ENCODE measurements at places on chromosomes 4 and X. TPM values are rescaled to one million over a fixed set of nuclear protein-coding genes. Genes with fewer than 3 reads are reported as not detected.

GRCh38 chr4:108683479-108683878, 33.1 kb downstream of the OSTC start:
- peak; percentile 51 for DNase-seq

- DNase-seq, result peak; percentile 15
Measured at GRCh38 chr4:38591617-38592337, 72.2 kb upstream of the KLF3 start.

DNA sequence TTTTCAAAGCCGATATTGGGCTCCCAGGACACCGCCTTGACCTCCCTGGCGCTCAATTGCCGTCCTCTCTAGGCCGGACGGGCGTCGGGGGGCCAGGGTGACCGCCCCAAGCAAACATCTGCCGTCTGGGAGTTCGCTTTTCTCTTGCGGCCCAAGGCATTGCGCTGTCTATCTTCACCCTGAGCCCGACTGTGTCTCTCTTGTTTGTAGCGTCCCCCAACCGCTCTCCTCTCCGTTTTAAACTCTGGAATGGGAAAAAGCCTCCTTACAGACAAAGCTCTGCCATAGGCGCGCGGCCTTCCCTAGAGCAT, 551 bp upstream of the ARX start:
- no peak for DNase-seq

DNA sequence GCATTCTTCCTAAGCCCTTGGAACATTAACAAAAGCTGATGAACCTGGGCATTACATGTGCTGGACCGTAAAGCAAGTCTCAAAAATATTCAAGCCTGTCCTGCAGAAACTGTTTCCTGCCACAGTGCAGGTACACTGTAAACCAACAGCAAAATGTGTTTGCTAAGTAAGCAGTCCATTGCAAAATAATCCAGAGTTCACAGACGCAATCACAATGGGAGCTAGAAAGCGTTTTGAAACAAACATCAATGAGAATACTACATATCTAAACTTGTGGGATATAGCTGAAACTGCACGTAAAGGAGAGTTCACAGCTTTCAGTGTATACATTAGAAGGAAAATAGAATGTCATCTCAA, 61.6 kb downstream of the RGS12 start:
- no peak for DNase-seq

GRCh38 chr4:87092389-87093141, 127.9 kb downstream of the KLHL8 start:
- DNase-seq, result peak; percentile 56

DNA sequence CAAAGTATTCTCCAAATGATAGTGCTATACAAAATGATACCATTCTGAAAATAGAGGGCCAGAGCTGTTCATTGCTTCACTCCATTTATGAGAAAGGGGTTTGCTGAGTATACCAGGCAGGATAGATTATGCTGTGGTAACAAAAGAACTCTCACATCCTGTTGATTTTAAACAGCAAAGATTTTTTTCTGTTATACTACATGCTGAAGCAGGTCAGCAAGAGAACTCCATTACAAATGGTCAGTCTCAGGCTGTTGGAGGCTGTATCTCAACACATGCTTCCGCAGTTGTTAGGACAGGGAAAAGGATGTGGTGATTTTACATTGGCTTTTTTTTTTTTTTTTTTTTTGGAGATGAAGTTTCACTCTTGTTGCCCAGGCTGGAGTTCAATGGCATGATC, 13.7 kb upstream of the KLHL5 start:
- DNase-seq, result no peak

- peak; percentile 60 for DNase-seq
Measured at GRCh38 chr4:133130171-133130570, 18.9 kb upstream of the PCDH10 start.

DNA sequence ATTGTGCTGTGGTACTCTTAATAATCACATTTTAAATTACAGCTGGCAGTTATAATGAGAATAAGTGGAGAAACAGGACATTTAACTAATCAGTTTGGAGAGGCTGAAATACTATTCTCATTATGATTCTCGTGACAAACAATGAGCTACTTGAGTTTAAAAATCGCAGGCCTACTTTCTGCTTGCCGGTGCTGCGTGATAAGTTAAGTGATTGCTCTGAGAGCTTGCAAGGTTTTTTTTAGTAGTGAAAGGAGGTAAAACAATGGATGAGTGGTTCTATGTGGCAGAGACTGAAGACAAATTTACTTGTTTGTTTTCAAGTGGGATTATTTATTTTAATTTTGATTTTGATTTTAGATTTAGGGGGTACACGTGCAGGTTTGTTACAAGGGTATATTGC, 114.0 kb downstream of the RAPGEF2 start:
- no peak for DNase-seq

DNA sequence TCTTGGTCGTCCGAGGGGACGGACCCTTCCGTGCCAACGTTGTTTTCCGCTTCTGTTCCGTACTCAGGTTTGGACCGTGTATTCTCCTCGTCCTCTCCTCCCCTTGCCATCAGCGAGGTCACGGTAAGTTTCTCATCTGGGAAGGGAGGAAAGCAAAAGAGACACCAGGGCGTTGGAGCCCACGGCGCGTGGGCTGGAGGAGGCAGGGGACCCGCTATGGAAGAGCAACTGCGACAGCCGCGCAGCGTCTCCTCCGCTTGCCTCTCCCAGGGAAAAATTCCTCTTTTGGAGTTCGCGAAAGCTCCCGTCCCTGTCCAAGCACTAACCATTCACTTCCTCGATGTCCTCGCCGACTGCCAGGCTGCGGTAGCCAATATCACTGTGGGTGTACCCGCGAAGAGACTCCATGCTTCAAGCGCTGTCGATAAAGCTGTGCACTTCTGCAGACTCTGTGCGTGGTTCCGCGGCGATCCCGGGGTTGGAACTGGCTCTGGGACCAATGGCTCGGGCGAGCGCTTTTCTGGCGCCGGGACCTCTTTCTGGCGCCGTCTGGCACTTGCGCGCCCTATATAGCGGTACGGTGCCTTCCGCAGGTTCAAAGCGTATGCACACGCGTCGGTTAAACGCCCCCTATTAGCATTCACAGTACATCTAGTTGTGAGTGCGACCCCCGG, at the start of gene ESX1:
Gene ESX1 (minus strand): TSS at position 492 of the 674 bp plus-strand sequence. CDS start 84 bp downstream, at position 408.
- no peak for DNase-seq

Gene SERPINA7
- total RNA-seq, result not detected

Gene RADX
- total RNA-seq, result 1.3 TPM

Data from LHCN-M2 (cell line).